Activated gamma-delta T cell treated with anti-CD3 and anti-CD28 coated beads, Interleukin-2, amount 50 U/mL, for 16 hours (primary cell): ENCODE measurements at places on chromosomes 2 and 18.

- no peak for DNase-seq
These were observed 203.7 kb downstream of the KLHL29 start for GRCh38 chr2:23588508-23589201.

GRCh38 chr2:234993541-234993981 is 41.7 kb downstream of the SH3BP4 start:
- no peak for DNase-seq

- DNase-seq, result no peak
These were observed 29.6 kb upstream of the ATP8B1 start for GRCh38 chr18:57832730-57833129.

DNA sequence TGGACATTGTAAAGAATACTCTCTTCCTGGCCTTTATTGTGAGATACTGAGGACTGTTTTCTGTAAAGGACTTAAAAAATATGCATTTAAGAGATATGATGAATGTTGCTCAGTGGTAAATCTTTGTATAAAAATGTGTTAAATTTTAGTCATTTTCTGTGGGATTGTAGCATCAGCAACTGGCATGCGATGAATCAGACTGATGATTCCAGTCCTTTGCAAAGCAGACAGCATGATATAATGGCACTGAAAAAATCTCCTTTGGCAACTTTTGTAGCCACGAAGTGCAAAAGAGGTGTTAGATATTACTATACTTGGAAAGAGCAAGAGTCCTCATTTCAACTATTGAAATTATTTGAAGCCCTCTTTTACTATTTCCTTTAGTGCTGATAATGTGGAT is 678.7 kb downstream of the PLCL1 start:
- no peak for DNase-seq

- DNase-seq, result no peak
These were observed 268.0 kb downstream of the CYP26B1 start for GRCh38 chr2:71879509-71880184.

DNA sequence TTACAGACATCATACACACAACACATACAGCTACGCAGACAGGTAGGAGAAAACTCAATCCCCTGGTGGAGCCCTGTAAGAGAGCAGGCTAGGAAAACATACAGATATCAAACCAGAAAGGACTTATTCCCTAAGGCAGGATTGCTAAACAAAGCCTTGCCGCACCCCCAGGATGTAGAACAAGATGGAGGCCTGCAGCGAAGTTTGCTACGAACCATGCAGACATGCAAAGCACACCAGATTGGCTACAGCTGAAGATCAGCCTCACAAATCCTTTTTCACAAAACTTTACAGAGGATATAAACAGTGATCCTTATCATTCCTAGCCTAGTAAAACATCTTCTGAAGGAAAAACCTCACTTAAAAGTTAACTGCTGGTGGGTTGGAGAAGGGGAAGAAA is 28.3 kb downstream of the C18orf54 start:
- DNase-seq, result no peak
